ENCODE measurements at places on chromosomes 16 and 17.

GRCh38 chr17:74201250-74201649 lies 2.2 kb upstream of the RPL38 start:
- no peak for DNase-seq

DNA sequence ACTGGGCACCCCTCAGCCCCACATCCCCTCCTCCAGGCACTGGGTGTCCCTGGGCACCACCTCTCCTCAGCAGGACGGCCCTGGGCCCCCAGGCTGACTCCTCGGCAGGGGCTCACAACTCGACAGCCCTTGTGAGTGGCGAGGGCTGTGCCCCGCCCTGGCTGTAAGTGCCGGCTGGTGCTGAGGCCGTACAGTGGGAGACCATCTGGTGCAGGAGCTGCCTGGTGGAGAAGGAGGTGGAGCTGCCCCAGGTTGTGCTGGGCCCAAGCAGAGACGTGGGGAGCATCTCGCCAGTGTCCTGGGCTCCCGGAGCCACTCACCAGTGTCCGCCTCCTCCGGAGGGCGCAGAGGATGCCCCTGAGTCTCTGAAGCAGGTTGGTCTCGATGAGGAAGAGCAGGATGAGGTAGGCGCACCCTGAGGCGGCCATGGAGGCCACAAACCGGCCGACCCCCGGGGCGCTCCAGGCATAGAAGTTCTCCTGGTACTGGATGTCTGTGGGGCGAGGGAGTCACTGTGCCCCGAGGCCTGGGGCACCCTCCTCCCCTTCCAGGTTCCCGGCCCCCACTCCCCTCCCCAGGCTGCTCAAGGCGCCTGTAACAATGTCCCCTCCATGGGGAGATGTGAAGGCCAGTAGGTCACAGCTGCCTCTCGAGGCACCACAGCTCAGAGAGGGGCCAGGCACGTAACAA lies 15.1 kb upstream of the RNPS1 start:
- DNase-seq: no peak

- no peak for DNase-seq
These were observed 3.5 kb upstream of the CNEP1R1 start for GRCh38 chr16:50021544-50021943.

DNA sequence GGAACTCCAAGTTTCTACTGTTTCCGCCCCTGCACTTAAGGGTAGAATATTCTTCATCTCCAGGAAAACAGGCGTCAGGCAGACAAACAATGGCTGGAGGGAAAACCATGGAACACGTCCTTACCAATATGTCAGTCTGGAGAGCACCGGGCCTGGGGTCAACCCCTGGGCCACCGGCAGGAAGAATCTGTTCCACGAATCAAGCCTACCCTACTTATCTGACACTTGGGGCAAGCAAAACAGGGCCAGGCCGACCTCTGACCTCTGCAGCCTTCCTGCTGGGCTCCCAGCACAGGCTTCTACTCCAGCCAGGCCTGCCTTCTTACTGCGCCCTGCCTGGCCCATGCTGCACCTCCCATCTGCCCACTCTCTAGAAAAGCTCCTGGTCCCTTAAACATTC lies 10.1 kb downstream of the VAC14 start:
- DNase-seq: no peak

DNA sequence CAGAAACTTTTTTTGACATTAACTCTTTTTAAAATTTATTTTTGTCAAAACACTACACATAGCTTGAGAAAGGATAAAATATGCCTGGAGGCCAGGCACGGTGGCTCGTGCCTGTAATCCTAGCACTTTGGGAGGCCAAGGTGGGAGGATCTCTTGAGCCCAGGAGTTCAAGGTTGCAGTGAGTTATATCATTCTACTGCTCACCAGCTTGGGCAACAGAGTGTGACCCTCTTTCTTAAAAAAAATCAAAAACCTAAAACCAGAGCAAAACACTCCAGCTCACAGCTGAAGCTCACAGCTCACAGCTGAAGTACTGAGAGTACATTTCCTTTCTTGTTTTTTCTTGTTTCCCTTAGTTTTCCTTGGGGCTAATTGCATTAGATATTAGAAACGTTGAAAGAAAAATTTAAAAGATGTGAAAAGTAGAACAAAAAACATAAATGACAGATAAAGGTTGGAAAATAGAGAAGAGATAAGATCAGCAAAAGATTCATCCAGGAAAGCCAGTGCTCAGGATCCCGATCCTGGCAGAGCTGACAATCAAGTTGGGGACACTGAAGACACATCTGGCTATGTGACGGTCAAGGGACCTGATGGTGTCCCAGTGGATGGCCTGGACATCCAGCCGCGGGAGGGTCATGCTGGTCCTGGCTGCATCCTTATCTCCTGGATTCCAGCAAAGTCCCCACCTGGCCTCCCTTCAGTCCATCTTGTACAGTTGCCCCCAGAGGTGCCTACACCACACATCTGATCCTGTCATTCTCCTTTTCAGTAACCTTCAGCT lies 9.8 kb downstream of the CHST6 start:
- DNase-seq: no peak

All from CD4-positive, alpha-beta T cell treated with Interleukin-1 beta for 1 hour (primary cell).